ENCODE measurements at places on chromosomes 6 and 20. TPM values are rescaled to one million over a fixed set of nuclear protein-coding genes. Genes with fewer than 3 reads are reported as not detected.

The PAK5 gene
- total RNA-seq: not detected

- peak; percentile 85 for DNase-seq
Observed at GRCh38 chr6:31651602-31652191, 764 bp downstream of the BAG6 start.

DNA sequence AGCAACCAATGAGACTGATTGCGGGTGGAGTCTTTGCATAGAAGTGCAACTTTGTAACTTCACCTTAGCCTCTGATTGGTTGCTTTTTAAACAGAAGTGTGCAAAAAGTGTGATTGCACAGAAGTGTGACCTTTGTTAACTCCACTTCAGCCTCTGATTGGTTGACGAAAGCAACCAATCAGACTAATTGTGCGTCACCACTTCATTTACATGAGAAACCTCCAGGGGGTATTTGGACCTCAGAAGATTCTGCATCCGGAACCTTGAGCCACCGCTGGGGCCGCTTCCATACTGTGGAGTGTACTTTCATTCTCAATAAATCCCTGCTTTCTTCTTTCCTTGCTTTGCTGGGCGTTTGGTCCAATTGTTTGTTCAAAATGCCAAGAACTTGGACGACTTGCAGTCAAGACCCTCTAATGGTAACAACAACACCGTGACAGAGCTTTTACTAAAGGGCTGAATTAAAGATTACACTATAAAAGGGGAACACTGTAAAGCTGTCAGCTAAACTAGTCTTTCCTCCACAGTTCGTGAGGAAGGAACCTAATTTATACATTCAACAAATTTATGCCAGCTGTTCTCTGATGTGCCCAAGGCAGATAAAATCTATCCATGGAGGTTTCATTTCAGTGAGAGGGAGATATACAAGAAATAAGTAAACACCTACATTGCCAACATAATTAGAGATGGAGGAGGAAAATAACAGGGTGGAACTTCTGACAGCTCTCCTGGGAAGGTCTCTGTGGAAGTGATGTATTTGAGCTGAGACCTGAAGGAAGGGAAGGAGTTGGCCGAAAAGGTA is 1.4 kb upstream of the HECA start:
- no peak for DNase-seq

DNA sequence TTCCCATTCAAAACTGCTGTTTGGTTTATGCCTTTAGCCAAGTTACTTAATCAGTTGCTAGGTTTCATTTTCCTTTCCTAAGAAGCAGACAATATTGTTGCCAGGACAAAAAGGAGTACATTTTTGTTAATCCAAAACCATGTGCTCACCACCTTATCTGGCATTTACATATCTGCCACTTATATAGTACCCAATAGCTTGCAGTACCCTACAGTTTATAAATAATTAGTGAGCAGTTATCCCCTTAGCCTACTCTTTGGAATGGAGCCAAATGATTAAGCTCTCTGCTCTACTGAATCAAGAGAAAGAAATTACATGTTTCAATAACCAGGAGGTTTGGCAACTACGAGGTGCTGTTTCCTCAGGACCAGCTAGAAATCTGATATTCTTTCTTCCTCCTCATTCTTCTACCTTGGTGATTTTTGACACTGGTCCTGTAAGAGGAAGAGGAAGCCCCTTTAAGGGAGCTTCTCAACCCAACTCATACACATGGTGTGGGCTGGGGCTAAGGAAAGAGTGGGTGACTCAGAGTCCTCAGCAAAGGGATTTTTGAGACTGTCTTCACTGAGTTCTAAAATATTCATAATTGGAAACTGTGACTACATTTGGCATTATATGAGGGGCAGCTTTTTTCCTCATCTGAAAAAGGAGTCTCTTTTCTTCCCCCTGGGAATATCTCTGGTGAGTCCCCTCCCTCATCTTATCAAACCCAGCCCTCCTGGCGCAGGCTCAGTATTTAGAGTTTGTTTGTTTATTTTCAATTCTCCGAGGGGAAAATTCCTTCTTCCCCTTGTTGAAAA is 1.5 kb downstream of the ZNFX1 start:
- no peak for DNase-seq

GRCh38 chr6:144341831-144342527 is 56.8 kb downstream of the UTRN start:
- no peak for DNase-seq

GRCh38 chr20:37413023-37413334 is 67.0 kb downstream of the SRC start:
- DNase-seq: no peak

Data from right atrium auricular region (tissue), 2 donors.